ENCODE measurements at places on chromosomes 2 and 18.

- no peak for DNase-seq
Observed at GRCh38 chr2:1230155-1230893, 182.9 kb upstream of the TPO start.

- no peak for DNase-seq
Observed at GRCh38 chr2:162090109-162090508, 16.1 kb upstream of the DPP4 start.

- no peak for DNase-seq
Observed at GRCh38 chr2:141925511-141925910, 205.3 kb downstream of the LRP1B start.

DNA sequence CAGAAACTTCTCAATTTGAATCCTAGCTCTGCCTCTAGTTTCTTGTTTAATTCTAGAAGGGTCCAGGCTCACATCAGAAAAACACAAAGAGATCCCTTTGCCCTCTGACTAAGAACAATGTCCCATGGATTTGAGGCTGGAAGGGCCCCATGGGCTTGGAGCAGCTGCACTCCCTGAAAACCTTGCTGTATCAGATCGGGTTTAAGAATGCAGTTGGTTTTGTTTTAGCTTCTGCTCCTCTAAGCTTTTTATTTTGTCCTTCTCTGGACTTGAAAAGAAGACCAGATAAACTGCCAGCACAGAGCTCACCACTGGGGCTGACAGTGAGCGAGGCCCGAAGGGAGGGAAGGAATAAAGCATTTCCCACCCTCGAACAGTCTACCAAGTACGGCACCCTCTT is 69.2 kb upstream of the WIPF1 start:
- DNase-seq: no peak

- DNase-seq: no peak
Observed at GRCh38 chr2:7375901-7376300, 458.7 kb downstream of the RNF144A start.
